ENCODE measurements at places on chromosomes 5 and 9.

DNA sequence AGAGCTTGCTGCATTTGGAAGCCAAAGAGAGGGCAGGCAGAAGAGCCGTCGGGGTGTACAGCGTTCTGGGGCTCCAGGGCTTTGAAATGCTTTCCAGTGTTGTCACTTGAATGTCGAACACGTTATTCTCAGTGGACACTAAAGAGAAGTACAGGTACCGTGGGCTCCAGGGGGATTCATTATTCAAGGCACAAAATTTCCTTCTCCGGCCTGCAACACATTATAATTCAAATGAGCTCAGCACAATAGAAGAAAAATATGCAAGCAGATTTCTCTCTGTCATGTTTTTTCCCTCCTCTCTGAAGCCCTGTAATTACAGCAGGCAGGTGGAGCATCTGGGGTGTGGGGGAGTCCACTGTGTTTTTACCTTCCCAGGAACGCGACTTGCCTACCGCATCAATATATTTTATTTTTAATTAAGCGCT is 293.1 kb downstream of the ZSWIM6 start:
- no peak for DNase-seq

GRCh38 chr9:17978773-17979172 is 399.9 kb downstream of the SH3GL2 start:
- no peak for DNase-seq

- DNase-seq, result peak; percentile 14
Observed at GRCh38 chr5:95631991-95632675, 12.2 kb downstream of the GPR150 start.

DNA sequence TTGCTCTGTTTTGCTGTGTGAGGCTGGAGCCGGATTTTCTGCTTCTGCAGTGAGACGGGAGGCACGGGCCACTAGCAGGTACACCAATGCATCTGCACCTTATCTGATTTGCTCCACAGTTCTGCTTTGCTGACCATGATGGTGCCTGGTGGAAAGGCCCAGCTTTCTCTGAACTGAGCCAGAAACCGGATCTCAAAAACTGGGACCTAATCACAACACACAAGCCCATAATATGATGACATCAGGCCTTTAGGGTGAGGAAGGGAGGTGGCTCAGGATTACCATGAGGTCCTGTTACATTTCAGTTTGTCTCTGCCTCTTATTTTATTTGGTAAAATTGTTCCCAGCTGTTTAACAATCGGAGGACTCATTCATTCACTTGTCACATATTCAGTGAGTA is 49.8 kb downstream of the FGF1 start:
- DNase-seq, result no peak

DNA sequence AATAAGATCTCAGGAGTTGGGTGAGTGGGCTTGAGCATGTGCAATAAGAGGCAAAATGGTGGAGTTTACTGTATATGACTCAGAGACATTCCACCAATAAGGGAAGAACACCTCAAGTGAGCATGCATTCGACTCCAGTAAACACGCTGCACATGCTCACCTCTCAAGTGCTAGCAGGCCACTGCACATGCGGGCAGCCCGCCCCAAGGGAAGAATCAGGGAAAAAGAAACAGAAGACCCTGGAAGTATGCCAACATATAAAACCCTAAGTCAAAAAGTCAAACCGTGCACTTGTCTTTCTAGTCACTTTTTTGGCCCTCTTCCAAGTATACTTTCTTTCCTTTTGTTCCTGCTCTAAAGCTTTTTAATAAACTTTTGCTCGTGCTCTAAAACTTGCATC is 245.3 kb upstream of the RASA1 start:
- no peak for DNase-seq

- no peak for DNase-seq
Observed at GRCh38 chr9:90504486-90504885, 138.1 kb downstream of the DIRAS2 start.

- no peak for DNase-seq
Observed at GRCh38 chr5:71943874-71944273, 163.4 kb upstream of the MAP1B start.

GRCh38 chr9:92616199-92616641 is 53.7 kb downstream of the IPPK start:
- no peak for DNase-seq

Data from stimulated activated CD8-positive, alpha-beta memory T cell treated with anti-CD3 and anti-CD28 coated beads, Interleukin-15, amount 100 ng/mL, for 24 hours (primary cell).